ENCODE measurements at places on chromosomes 4 and X.

DNA sequence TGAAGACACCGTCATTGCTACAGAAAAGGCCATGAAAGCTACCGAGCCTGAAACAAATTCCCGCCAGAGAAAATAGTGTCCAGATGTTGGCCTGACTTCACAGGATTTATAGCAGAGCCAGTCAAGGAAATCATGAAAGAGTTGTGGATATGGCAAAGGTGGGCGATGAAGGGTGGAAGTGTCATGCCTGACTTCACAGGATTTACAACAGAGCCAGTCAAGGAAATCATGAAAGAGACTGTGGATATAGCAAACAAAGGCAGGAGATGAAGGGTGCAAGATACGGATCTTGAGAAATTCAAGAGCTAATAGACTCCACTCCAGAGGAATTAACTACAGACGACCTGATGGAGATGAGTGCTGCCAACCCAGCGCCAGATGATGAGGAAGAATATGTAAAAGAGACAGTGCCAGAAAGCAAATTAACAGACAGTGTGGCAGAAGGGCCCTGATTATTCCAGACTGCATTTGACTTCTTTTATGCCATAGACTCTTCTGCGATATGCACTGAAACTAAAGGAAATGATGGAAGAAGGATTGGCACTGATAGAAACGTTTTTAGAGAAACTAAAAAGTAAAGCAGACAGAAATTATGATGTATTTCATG is 17.2 kb downstream of the TRMT44 start:
- DNase-seq, result no peak

DNA sequence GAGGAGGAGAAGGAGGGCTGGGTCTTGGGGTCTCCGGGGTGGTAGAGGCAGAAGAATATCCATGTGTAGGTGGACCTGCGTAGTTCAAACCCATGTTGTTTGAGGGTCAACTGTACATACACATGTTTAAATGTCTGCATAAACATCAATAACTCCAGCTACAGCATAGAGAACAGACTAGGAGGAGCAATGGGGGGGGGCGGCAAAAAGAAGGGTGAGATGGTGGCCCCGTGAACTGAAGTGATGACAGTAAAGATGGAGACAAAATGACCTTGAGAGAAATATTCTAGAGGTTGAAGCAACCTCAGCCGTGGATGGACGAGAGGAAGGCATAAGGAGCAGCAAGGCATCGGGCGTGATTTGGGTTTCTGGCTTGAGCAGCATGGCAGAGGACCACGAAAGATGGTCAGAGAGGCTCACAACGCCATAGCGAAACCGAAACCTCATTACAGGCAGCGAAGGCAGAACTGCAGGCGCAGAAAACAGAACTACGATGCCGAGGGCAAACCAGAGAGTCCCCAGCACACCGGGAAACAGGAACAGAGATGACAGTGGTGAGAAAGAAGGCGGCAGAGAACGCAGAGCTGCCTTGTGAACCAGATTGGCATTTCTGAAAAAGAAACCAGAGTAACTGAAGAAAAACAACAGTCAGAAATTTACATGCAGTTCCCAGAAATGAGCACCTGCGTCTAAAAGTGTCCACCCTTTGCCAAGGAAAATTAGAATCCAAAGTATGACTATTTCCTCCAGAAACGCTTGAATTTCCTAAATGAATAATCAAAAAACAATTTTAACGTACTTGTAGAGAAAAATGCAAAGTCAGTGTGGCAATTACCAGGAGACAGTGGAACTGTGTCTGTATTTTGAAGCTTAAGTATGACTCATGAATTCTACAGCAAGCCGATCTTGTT is 50.3 kb upstream of the ENPP6 start:
- DNase-seq, result peak; percentile 11

- no peak for DNase-seq
Observed at GRCh38 chrX:21658746-21659145, 616 bp upstream of the KLHL34 start.

DNA sequence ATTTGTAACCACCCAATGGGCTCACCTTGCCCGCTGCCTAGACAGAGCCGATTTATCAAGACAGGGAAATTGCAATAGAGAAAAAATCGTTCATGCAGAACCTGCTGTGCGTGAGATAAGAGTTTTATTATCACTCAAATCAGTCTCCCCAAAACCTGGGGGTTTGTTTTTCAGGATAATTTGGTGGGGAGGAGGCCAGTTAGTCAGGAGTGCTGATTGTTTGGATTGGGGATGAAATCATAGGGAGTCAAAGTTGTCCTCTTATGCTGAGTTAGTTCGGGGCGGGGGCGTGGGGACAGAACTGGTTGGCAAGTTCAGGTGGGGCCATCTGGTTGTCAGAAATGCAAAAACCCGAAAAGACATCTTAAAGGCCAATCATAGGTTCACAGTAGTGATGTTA is 203.0 kb downstream of the MAB21L2 start:
- no peak for DNase-seq

Measured in stimulated activated CD4-positive, alpha-beta T cell treated with anti-CD3 and anti-CD28 coated beads, TNF-alpha, amount 100 ng/mL, for 1 hour (primary cell).